ENCODE measurements at places on chromosomes 1 and 21.

DNA sequence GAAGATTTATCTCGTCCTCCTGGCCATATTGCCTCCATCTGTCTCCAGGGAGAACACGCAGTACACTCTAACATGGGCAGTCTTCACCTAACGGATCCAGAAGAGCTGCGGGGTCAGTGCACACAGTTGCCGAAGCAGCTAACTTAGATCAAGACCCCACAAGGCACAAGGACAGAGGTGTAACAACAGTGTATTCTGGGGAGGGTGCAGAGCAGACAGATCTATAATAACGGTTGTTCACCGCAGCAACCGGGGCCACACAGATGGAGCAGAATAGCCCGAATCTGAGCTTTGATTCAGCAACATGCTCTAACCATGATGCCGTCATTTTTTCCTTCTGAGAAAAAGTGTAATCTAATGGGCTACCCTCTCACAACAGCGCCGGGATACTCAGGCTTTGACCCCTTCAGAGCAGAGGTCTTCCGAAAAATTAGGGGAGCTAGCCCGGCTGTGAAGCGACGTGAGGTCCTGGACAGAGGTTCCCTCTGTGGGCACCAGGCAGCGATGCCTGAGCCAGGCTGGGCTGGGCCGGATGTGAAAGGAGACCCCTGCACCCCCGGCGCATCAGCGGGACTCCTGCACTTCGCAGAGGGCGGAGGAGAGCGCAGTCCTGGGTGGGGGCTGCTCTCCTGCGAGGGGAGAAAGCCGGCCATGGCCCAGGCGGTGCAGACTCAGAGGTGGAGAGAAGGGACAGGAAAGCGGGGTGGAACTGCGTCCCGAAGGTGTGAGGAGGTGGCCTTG, 57.5 kb downstream of the BCL9 start:
- peak; percentile 9 for DNase-seq

DNA sequence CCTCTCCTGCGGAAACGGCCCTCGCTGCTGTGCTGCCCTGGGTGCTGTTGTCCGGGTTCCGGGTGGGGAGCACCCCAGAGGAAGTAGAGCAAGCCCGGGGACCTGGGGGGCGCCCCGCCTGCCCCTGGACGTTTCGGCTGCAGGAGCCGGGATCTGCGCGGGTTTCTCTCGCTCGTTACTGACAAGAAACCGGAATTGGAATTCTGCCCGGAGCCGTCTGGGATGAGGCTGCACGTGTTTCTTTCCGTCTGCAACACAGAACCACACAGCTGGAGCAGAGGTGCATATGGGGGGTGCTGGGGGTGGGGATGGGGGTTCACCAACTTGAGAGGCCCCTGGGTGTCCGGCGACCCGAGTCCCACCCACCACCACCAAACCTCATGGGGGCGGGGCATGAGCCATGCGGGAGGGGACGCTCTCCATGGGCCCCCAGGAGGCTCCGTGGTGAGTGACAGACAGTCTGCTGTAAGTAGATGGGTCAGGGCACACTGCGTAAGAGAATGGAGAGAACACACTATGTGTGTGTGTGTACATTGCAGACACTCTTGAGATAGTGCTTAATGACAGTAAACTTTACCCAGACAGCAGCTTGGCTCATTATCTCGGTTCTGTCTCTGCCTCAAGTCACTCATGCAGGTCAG, 261.4 kb upstream of the C1orf174 start:
- DNase-seq = no peak

- DNase-seq = peak; percentile 75
Observed at GRCh38 chr1:21255284-21255942, 34.9 kb downstream of the ECE1 start.

GRCh38 chr1:198575798-198576641, 35.5 kb upstream of the ATP6V1G3 start:
- no peak for DNase-seq

DNA sequence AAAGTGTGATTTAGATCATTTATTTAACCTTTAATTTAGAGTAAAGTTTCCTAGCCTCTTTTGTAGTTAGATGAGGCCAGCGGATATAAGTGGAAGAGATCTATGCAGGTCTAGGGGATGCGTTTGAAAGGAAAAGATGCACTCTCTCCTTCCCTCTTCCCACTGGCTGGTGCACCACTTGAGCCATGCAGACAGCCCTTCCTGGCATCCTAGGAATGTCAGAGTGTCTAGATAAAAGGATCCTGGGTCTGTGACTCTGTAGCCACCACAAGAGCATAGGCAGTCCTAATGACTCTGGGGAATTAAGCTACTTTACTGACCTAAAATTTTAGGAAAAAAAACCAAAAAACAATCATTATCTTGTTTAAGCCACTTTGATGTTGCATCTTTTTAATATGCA, 16.0 kb upstream of the STUM start:
- DNase-seq = no peak

GRCh38 chr1:100683448-100684349, 35.8 kb upstream of the VCAM1 start:
- DNase-seq = no peak

- no peak for DNase-seq
Observed at GRCh38 chr1:39952359-39953110, 2.4 kb upstream of the MFSD2A start.

DNA sequence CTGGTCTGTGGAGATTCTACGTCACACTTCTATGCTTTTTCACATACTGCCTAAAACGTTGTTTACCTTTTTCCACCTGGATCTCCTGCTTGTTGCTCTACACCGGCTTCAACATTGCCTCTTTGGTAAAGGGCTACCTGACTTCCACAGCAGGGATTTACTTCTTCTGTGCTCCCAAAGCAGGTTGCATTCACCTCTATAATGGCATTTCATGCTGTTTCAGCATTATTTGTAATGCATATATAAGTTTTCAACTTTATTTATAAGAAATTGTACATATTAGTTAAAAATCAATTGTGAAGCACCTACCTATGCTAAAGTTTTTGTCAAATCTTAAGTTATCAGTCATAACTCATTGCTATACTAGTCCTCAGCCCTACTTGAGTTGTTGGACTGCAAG, 55.4 kb downstream of the DDAH1 start:
- no peak for DNase-seq

DNA sequence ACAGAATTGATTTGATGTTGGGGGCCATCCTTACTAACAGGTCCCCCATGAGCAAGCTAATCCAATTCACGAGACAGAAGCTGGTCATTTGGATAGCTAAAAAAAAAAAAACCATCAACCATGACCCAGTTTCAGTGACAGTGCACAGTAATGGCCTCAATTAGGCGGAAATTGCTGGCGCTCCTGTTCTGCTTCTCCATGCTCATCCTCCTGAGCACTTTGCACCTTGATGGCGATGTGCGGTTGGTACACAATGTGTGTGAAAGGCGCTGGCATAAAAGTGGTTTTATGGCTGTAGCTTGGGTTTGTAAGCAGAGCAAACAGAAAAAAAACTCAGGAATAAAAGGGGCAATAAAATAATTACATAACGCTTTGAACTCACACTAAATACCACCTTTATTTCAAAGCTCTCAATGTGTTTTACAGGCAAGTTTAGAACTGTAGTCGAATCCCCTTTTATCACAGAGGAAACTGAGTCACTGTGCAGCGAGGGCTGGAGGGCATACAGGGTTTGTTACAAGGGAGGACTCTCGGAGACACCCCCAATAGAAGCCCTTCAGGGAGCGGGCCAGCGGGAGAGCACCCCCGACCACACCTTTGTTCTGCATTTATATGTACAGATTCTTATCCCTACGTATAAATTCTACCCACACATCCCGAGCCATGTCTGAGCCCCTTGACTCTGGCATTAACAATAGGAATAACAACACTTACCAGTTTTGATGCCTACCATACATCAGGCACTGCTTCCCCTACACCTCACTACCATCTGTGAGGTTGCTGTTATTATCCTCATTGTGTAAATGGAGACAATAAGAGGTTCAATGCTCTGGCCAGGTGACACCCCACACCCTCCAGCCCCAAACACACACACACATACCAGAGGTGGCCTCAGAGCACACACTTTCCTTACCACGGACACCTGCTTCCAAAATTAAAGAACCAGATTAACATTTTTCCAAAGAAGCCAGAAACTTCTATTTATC, 213.5 kb upstream of the IRF2BP2 start:
- DNase-seq = no peak

Data from activated gamma-delta T cell treated with anti-CD3 and anti-CD28 coated beads, Interleukin-2, amount 50 U/mL, for 16 hours (primary cell).